NCI-H446 (cell line): ENCODE measurements at places on chromosomes 3 and 15.

GRCh38 chr15:78440375-78441373, 2.7 kb downstream of the IREB2 start:
- DNase-seq, result no peak

GRCh38 chr3:23822559-23822958, 16.8 kb downstream of the UBE2E1 start:
- no peak for DNase-seq

GRCh38 chr3:55807210-55807609, 320.1 kb upstream of the WNT5A start:
- no peak for DNase-seq

GRCh38 chr15:65069179-65069578, 1.4 kb upstream of the RASL12 start:
- DNase-seq, result no peak

GRCh38 chr3:177606891-177607290, 409.6 kb upstream of the TBL1XR1 start:
- no peak for DNase-seq

DNA sequence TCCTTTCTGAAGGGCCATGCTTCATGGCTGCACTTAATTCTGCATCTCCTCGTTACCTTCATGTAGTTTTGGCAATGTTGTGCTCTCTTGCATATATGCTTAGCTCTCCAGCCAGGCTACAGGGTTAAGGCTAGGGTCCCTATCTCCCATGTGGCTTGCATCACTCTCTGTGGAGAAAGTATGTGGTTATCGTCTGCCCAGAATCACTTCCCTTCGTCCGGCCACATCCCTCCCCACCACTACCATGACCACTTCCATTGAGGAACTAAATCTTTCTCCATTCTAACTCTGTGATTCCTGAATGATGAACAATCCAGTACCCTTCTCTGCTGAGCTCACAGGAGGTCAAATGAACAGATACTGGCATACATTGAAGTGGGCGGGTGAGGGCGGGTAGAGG, 34.0 kb downstream of the WWTR1 start:
- DNase-seq, result no peak

DNA sequence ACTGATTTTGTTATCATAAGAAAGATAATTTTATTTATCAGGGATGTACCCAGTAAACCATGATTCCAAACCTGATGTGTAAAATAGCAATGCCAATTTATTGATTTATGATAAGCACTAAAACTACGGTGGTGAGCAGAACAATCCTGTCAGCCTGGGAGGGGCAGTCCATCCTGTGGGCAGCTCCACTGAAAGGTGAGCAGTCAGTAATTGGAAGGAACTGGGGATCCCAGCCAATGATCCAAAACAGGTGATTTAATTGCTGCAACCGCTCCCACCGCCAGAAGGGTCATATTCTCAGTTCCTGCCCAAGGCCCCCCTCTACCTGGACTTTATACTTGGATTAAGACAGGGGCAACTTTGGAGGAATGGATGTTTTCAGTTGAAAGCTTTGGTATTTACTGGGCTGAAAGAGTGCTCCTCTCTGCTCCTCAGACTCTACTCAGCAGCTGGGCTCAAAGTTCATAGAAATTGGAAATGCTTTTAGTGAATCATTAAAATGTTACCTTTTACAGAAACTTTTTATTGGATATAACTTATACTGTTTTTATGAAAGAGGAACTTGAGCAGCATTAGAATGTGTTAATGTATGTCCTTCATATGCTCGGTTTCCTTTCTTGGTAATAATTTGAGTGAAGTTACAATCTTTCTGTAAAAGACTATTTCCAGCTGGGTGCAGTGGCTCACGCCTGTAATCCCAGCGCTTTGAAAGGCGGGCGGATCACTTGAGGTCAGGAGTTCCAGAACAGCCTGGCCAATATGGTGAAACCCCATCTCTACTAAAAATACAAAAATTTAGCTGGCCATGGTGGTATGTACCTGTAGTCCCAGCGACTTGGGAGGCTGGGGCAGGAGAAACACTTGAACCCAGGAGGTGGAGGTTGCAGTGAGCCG, 198.6 kb upstream of the IL12A start:
- no peak for DNase-seq

DNA sequence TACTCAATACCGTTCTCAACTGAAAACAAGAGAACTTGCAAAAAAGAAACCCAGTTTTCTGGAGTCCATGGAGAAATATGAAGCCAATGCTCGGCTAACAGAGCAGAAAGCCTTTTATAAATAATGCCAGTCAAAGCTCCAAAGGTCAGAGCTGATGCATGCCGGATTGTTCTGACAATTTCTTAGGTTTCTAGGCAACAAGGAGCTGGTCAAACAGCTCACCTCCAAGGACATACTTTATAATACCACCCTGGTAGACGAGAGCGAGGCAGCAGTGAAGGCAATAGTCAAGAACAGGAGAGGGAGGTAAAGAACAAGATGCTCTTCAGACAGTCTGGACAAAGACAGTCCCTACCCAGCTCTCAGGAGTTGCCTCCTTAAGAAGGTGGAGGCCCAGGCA, 111.1 kb downstream of the UBE3A start:
- DNase-seq, result no peak

DNA sequence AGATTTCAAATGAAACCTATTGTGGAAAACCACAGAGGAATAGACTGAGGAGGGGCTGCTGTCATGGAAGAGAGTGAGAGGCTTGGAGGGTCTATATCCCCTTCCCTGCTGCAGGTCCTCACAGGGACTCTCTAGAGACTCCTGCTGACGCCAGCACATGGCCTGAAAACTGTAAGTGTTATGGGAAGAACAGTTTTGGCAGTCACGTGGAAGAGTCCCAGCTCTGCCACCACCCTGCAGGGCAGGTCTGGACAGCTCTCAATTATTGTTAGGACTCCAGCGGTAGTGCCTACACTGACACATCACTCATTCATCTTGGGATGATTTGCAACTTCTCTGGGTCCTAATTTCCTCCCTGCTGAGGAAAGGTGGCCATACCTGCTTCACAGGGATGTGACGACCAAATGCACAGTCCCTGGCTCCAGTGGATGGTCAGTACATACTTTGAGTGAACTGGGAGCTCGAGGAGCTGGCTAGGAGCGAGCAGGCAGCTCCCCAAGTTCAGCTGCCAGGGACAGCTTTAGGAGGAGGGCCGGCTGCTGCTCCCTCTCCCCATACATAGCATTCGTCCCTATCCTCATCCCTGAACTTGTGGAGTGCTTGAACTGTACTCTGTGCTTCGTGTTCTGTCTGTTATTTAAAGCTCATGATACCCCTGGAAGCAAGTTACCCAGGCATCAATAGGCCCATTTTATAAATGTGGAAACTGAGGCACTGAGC, 49.2 kb downstream of the CTXND1 start:
- no peak for DNase-seq

- no peak for DNase-seq
Observed at GRCh38 chr3:152458376-152459117, 189.8 kb downstream of the MBNL1 start.

- no peak for DNase-seq
Observed at GRCh38 chr15:76197703-76198455, 113.4 kb downstream of the ETFA start.

- DNase-seq, result no peak
Observed at GRCh38 chr3:183493296-183494045, 62.0 kb downstream of the KLHL6 start.

- DNase-seq, result no peak
Observed at GRCh38 chr15:83905556-83906273, 251.8 kb downstream of the ADAMTSL3 start.

GRCh38 chr3:57943525-57944495, 64.4 kb upstream of the FLNB start:
- DNase-seq, result no peak

GRCh38 chr3:94092086-94092485, 29.2 kb downstream of the NSUN3 start:
- no peak for DNase-seq

GRCh38 chr3:46889381-46890110, 12.0 kb downstream of the PTH1R start:
- DNase-seq, result no peak

GRCh38 chr3:157373783-157374182, 62.9 kb upstream of the PTX3 start:
- DNase-seq, result no peak

DNA sequence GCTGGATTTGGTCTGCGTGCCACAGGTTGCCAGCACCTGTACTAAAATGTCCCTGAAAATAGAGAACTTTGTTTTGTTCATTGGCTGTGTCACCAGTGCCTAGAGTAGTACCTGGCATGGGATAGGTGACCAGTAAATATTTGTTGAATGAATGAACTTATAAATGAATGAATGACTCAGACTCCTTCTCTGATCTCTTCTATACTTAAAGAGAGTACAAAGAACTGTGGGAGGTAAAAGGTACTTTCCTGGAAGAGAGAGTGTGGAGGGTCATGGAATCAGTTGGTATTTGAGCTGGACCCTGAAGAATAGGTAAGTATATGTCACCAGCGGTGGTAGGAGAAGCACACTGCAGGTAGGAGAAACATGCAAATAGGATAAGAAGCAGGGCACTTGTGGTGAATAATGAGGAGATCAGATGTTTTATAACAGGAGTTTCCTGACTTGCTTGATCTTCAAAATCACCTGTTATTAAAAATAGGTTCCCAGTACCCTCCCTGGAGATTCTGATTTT, 149.4 kb downstream of the LPP start:
- DNase-seq, result no peak

GRCh38 chr3:73681610-73682009, 56.9 kb upstream of the PDZRN3 start:
- DNase-seq, result no peak

DNA sequence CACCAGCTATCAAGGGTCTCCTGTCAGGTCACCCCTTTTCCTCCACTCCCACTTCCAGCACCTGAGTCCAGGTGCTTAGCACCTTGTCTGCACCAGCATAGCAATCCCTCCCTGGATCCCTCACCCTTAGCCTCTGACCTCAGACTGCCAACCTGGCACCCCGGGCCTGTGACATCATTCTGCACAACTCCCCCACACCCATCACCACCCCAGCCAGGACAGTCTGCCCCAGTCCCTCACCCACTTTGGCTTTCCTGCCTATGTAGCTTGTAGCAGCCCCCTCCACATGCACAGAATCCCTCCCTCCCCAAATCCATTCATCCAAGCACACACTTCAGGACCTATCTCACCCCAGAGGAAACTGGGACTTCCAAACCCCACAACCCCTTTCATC, 819 bp upstream of the PLXNB1 start:
- no peak for DNase-seq

- no peak for DNase-seq
Observed at GRCh38 chr3:56938530-56938929, 121.9 kb upstream of the SPATA12 start.

- no peak for DNase-seq
Observed at GRCh38 chr3:117801912-117802239, 1092.3 kb downstream of the TUSC7 start.

GRCh38 chr3:123571264-123571972, 13.4 kb downstream of the HACD2 start:
- no peak for DNase-seq

- DNase-seq, result peak; percentile 83
Observed at GRCh38 chr15:63501256-63502089, 2.9 kb upstream of the USP3 start.

GRCh38 chr3:109924196-109924595, 586.9 kb upstream of the DPPA4 start:
- no peak for DNase-seq

GRCh38 chr3:30476368-30477084, 129.9 kb upstream of the TGFBR2 start:
- no peak for DNase-seq

- no peak for DNase-seq
Observed at GRCh38 chr3:81274671-81275070, 486.8 kb downstream of the GBE1 start.

DNA sequence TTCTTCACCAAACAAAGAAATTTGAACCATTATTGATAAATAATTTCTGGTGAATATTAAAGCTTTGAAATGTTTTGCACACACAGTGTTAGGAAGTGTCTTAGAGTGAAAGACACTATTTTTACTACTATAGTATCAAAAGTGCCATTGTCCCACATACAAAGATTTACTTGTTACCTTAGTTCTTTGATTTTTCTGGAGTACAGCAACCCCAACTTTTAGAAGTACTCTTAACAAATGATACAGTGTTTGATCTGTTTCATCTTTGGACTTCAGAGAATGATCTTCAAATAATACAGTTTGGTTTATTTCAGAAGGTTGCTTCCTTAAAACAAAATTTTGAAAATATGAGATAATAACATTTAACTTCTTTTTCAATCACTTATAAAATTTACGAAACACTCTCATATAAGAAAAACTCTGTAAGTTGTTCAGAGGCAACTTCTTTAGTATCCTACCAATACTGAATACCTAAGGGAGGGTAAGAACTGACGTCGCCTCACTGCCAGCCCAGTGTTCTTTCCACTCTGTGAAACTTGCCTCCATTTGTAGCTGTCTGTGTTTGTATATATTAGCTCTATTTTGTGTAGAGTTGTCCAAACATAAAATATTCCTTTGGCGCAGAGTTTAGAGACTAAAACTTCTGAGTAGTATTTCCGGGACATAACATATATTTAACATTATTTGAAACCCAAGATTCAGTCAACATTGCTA, 464.2 kb downstream of the LPP start:
- no peak for DNase-seq
